ENCODE measurements at places on chromosomes 4 and X.

DNA sequence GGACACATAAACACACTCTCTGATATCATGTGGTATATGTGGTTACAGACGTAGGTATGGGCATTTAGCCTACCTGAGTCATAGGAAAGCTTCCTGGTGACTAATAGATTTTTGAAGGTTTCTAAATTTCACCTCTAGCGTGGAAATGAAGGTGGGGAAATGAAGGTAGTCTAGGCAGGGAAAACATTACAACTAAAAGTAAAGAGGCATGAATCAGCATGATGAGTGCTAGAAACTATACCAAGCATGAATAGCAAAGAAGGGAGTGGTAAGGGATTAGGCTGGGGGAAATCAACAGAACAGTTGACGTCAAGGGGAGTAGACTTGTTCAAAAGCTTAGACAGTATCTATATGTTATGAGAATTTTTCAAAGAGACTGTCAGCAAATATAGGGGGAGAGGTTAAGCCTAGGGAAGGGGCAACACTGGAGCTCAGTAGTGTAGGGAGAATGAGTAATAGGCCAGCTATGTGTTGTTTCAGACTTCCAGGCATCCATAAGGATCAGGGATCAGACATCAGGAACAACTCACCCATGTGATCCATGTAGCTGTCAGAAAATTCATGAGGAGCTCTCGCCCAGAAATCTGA is 279.3 kb upstream of the DIPK2B start:
- DNase-seq, result no peak

GRCh38 chr4:162461952-162462351 is 298.2 kb upstream of the FSTL5 start:
- DNase-seq, result no peak

- DNase-seq, result no peak
These were observed 358.2 kb upstream of the GATB start for GRCh38 chr4:152118819-152119553.

- no peak for DNase-seq
These were observed 38.1 kb upstream of the STIM2 start for GRCh38 chr4:26822546-26822945.

Data from iPS DF 19.7 (cell line).